ENCODE measurements at places on chromosomes 12 and 14.
A peak's percentile ranks its signal among the peaks of the same experiment; 100 is the strongest.

DNA sequence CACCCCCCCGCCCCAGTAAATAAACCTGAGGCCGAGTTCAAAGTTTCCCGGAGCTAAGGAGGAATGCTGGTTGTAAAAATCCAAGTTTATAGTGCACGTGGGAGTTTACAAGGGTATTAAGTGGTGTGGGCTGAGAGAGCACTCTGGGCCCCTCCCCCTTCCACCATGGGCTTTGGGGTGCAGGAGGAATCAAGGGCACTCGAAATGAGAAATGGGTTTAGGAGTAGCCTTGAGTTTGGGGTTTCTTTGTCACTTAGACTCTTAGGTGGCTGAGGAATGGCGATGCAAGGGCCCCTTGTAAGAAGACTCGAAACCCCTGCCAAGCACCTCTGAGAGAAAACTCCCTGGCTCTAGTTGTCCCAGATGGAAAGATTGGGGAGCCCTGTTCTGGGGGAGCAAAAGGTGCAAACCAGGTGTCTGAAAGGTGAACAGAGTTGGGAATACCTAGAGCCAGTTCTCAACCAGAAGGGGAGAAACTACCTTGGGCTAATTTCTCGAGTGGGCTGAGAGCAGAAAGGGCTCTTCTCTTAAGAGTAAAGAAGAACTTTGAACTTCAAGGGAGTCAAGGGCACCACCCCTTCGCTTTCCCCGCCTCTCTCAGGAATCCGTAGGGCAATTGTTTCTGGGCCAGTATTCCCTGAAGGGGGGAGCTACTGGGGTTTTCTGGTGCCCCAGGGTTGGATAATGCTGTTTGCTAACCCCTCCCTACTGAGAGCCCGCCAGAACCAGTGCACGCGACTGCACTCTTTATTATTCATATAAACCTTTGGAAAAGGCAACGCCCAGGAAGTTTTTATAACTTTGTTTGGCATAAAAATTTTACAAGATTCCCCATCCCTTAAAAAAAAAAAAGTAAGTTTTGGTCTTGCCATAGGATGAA, 4.0 kb upstream of the HOTAIR start:
- DNase-seq = no peak

- DNase-seq = no peak
Observed at GRCh38 chr14:20750194-20750593, 4.5 kb downstream of the EDDM3A start.

GRCh38 chr14:98503086-98503815, 768.7 kb downstream of the BCL11B start:
- DNase-seq = no peak

DNA sequence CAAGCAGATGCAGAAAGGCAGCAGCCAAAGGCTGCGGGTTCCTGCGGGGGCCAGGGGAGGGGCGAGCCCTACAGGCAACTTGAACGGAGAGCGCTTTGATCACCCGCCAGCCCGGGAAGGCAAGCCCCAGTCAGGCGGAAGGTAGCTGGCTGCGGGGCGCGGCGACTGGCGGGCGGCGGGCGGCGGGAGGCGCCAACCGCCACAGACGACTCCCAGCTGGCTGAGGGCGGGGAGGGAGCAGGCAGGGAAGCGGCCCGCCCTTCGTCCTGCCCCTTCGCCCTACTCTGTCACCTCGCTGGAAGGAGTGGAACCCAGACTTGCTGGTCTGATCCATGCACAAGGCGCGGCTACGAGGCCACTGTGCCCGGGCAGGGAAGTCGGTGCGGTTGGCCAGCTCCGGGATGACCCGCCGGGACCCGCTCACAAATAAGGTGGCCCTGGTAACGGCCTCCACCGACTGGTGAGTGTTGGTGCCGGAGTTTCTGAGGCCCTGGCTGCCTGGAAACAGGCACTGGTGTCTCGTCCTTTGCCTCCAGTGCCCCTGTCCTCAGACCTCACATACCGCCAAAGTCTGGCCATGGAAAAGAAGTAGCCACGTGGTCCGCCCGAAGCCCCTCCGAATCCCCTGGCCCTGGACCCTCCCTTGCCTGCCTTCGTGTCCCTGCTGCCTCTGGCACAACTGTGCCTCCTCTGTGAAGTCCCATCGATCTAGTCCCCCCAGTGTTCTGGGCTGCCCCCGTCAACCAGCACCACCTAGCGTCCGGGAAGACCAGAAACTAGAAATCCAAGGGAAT, 15.4 kb upstream of the CARMIL3 start:
- peak; percentile 72 for DNase-seq

- DNase-seq = peak; percentile 47
Observed at GRCh38 chr14:77133720-77134338, 7.8 kb downstream of the ZDHHC22 start.

GRCh38 chr14:99718031-99718810, 34.1 kb downstream of the CYP46A1 start:
- no peak for DNase-seq

DNA sequence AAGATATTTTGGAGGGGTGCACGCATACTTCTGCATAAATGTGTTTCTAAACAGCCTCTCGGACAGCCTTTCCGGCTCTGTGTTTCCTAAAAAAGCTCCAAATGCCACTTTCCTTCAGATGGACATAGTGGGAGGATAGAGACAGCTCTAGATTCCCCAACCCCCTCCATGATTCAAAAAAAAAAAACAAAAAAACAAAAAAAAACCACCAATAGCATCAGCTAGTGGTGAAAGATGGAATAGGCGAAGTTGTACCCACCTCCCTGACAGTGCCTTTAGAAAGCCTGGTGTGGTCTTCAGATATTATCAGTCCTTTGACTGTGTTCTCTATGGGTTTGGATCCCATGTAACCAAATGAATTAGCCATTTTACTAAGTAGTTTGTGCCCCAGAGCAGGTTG, 94.1 kb downstream of the PHETA1 start:
- no peak for DNase-seq

GRCh38 chr14:70289138-70289537, 70.3 kb downstream of the COX16 start:
- peak; percentile 29 for DNase-seq

All from CD4-positive, alpha-beta T cell treated with Interleukin-21 for 1 hour (primary cell).